ENCODE measurements at places on chromosomes 1 and 21. TPM values are rescaled to one million over a fixed set of nuclear protein-coding genes. Genes with fewer than 3 reads are reported as not detected.
A peak's percentile ranks its signal among the peaks of the same experiment; 100 is the strongest.

The GBP2 gene
- 40.8 TPM for total RNA-seq

The ARHGAP30 gene
- total RNA-seq: 38.0 TPM

The CDC20 gene
- total RNA-seq: 1.8 TPM

The KCNC4 gene
- total RNA-seq: 11.1 TPM

The SELL gene
- 12.1 TPM for total RNA-seq

The OSCP1 gene
- total RNA-seq: 8.2 TPM

The MRPL39 gene
- total RNA-seq: 19.9 TPM

The BLACAT1 gene
- total RNA-seq: 0.84 TPM

The SYCP1 gene
- not detected for total RNA-seq

The ERO1B gene
- 7.8 TPM for total RNA-seq

The SLC6A17 gene
- total RNA-seq: 0.06 TPM

The OR2T11 gene
- total RNA-seq: not detected

The CFHR3 gene
- 0.23 TPM for total RNA-seq

The UBXN10 gene
- 0.87 TPM for total RNA-seq

DNA sequence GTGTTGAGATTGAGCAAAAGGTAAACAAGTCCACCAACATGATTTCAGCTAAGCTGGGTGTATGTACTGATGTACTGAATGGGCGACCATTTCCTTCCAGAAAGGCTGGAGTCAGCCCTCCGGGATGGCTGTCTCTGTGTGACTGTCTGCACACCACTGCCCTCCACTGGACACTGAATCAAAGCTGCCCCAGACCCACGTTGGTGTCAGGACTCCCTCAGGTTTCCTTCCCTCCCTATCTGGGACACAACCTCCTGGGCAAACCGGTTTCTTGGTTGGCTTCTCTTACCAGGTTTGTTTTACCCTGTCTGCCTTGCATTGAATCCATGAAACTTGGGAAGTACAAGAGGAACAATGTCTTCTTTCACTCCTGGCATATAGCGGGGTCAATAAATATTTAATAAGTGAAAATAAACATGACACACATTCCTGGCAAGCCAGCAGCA lies 5.3 kb upstream of the SRP9 start:
- DNase-seq: peak; percentile 86

GRCh38 chr1:47578721-47579419 lies 141.0 kb downstream of the FOXD2 start:
- no peak for DNase-seq

- DNase-seq: no peak
Measured at GRCh38 chr1:84918726-84919336, 25.8 kb upstream of the LPAR3 start.

GRCh38 chr1:117067533-117068370 lies 7.6 kb downstream of the TTF2 start:
- no peak for DNase-seq

DNA sequence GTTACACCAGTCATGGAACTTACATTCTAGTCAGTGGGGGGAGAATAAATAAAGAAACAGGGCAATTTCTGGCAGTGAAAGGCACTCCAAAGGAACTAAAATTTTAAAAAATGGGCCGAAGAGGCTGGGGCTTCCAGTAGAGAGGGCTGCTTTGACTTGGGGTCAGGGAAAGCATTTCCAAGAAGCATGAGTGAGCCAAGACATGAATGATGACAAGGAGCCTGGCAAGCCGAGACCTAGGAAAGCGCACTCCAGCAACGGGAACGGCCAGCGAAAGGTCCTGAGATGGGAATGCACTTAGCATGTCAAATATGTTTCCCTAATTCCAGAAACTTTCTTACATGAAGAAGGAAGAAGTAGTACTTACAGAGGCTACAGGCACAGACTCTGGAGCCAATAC lies 95.4 kb upstream of the NGF start:
- no peak for DNase-seq

DNA sequence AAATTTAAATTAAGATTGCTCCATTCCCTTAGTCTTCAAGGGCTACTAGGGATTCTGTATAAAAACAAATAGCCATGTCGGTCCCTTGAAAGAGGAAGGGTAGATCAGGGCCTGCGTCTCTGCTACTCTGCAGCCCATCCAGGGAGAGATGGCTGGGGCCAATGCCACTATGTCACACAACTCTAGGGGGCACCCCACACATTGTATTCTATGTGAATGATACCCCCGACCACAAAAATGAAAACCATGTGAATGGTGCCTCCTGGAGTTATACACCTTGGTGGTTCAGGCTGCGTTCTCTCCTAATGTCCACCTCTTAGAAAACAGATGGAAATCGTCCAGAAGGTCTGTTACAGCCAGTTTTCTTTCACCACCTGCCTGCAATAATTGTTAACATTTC lies 18.0 kb downstream of the PIK3C2B start:
- DNase-seq: no peak

GRCh38 chr21:42093991-42094421 lies 22.9 kb downstream of the UMODL1 start:
- DNase-seq: no peak

GRCh38 chr1:177873238-177873637 lies 96.6 kb downstream of the SEC16B start:
- DNase-seq: no peak

GRCh38 chr1:37058424-37058988 lies 24.2 kb upstream of the GRIK3 start:
- no peak for DNase-seq

DNA sequence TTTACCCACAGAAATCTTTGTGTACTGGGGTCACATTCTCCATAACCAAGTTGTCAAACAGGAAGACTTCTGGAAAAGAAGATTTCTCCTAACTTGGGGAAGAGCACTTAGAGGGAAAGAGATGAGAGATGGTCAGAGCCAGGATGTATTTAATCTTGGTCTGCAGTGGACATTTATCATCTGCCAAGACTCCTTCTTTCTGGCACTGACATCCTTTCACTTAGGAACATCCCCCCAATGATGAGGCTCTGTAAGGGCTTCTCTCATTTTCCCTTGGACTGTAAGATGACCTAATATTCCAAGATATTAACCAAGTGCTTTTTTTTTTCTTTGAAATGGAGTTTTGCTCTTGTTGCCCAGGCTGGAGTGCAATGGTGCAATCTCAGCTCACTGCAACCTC lies 39.3 kb upstream of the IGSF3 start:
- no peak for DNase-seq

DNA sequence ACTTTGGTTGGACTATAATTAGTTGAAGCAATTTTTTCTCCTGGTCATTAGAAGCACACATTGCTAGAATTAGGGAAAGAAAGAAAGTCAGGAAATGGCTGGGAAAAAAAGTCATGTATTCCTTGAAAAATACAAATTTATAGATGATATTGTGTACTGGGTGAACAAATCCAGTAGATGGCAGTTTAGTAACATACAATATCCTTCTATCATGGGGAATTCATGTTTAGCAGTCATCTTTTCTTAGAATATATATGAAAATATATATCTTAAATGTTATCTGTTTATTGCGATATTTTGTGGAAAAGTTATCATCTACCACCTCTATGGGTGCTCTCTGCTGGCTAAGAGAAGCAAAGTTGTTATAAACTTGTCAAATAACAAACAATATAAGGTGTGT lies 13.1 kb upstream of the ZRANB2 start:
- DNase-seq: no peak

GRCh38 chr1:231606712-231607111 lies 19.9 kb upstream of the DISC1 start:
- no peak for DNase-seq

GRCh38 chr1:81414488-81415015 lies 386.2 kb upstream of the ADGRL2 start:
- DNase-seq: peak; percentile 77

GRCh38 chr1:82874041-82874440 lies 1073.3 kb downstream of the ADGRL2 start:
- no peak for DNase-seq

DNA sequence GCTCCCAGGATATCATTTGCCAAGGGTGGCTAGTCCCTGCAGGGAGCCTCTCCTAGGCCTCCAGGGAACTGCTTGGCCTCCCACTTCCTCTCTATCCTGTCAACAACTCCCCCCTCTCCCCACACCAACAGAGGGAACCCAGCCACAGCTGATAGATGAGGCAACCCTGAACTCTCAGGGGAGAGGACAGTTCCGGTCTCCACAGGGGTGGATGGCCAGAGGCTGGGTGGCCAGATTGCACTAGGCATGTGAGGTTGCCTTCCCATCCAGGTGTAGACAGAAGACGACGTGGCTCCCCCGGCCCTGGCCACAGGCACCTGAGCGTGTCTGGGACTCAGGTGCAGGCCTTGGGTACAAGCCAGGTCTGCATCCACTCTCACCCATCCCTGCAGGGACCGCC lies 53.3 kb downstream of the TOR1AIP2 start:
- peak; percentile 52 for DNase-seq

DNA sequence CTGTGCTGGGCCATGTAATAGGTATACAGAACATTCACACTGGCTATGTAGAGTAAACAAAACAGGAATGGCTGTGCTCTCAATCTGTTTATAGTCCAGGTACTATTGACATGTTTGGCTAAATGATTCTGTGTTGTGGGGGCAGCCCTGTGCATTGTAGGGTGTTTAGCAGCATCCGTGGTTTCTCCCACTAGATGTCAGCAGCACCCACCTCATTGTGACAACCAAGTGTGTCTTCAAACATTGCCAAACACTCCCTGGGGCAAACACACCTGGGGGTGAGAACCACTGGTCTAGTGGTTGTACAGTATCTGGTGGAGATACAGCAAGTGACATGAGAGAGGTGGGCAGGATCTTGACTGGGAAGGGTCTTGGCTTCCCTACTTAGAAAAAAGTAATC lies 80.4 kb upstream of the SPATA6 start:
- no peak for DNase-seq

DNA sequence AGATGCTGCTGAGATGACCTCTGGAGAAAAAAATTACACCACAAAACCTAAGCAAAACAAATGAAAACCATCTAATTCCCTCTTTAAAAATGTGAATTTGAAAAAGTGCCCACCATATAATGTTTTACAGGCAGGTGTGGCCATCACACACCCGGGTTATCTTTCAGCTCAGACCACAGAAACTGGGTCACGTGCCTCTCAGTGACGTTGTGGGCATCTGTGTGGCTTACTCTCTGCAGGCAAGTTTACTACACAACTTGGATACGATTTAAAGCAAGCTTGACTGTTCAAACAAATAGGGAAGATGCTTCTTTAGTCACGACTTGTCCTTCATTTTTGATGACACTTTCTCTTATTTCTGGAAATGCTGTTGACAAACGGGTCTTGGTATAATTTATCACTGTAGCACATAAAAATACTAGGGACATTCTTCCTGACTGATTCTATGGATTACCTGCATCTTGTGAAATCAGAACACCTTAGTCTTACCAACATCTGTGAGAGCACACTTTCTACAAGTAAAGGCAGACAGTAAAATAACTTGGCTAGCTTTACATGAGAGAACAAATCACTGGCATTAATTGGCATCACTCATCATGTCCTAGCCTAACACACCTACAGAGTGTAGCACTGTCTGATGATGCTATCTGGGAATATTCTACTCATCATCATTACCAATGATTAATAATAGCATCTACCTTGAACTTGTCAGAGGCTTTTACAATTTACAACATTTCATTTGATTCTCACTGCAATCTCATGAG lies 89.3 kb upstream of the EDEM3 start:
- DNase-seq: no peak

GRCh38 chr1:56894014-56894413 lies 39.4 kb downstream of the C8A start:
- DNase-seq: no peak

- DNase-seq: no peak
Measured at GRCh38 chr1:167669209-167670124, 39.4 kb downstream of the RCSD1 start.

DNA sequence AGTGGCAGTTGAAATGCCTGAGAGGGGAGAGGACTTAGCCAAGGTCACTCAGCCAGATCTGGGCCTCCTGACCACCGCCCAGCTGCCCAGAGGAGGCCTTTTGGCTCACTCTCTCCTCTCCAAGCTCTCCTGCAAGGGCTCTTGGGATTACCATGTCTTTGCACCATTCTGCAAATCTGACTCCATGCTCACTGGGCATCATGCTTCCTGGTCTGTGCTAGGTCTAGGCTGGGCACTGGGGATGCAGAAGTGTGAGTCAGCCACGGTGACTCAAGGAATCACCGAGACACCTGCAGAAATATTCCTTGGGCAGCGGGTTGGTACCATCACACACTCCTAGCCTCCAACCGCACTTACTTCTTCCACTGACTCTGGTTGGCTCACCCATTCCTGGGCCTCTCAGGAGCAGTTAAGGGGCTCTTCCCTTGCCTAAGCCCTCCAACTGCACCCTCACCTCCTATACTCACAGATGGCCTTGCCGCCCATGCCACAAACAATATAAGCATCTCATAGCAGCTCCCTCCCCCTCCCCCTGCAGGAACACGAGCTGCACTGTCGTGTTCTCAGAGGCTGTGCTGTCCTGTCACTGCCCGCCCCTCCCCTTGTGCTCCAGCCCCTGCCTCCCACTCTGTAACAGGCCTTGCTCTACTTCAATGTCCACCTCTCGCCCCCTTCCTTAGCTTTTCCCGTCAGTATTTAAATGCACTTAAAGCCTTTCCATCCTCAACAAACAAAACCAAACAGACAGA lies 34.8 kb downstream of the CDCP2 start:
- DNase-seq: peak; percentile 32

DNA sequence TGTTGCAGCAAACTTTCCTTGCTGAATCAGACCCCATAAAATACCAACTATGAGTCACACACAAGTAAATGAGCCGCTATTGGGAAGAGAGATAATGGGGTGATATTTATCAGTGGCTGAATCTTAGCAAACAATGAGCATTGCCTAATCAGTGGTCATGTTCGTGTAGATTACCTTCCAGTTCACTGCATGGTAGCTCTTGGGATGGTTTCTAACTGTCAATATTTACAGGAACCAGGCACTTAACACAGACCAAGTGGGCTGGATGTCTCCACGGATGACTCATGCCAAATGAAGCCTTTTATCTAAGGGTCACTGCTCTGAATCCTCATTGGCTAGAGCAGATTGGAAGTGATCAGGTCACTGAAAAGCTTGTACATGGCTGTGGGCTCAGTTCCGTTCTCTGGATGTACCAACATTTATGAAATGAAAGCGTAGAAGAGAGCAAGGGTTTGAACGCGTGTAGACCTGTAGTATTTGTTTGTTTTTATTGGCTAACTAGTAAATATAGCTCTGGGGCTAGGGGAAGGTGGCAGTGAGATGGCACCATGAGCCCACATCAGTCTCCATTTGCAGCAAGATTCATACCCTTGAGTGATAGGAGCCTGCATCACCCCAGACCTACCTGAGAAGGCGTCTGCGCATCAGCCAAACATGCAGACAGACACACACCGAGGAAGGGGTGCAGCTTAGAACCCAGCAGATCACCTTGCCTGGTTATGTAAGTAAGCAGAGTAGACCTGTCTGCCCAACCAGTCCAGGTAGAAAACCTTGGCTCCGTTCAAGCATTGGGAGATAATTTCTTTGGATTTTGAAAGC lies 153.3 kb downstream of the TOMM20 start:
- DNase-seq: peak; percentile 15

GRCh38 chr1:199786695-199787094 lies 240.8 kb upstream of the NR5A2 start:
- no peak for DNase-seq

GRCh38 chr1:174740249-174740968 lies 259.3 kb upstream of the CACYBP start:
- no peak for DNase-seq
